ENCODE measurements at places on chromosomes 2 and 18.

DNA sequence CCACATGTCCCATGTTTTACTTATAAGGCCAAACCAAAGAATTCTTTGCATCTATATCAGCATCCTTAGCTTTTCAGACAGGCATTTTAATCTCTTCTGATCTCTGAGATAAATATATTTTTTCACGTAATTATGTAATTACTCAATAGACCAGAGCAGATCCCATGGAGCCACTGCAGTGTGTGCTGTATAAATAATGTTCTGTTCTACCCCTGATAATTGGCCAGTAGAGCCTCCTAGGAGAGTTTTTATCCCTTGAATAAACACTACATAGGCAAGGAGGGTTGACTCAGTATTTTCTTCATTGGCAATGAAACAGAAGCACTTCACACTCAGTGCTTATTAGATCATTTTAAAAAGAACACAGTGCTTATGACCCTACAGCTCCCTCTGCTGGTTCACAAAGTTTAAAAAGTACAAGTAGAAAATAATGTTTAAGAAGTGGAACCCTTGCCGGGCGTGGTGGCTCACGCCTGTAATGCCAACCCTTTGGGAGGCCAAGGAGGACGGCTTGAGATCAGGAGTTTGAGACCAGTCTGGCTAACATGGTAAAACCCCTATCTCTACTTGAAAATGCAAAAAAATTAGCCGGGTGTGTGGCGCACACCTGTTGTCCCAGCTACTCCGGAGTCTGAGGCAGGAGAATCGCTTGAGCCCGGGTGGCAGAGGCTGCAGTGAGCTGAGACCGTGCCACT lies 91.9 kb downstream of the PPP1R1C start:
- DNase-seq = peak; percentile 99

DNA sequence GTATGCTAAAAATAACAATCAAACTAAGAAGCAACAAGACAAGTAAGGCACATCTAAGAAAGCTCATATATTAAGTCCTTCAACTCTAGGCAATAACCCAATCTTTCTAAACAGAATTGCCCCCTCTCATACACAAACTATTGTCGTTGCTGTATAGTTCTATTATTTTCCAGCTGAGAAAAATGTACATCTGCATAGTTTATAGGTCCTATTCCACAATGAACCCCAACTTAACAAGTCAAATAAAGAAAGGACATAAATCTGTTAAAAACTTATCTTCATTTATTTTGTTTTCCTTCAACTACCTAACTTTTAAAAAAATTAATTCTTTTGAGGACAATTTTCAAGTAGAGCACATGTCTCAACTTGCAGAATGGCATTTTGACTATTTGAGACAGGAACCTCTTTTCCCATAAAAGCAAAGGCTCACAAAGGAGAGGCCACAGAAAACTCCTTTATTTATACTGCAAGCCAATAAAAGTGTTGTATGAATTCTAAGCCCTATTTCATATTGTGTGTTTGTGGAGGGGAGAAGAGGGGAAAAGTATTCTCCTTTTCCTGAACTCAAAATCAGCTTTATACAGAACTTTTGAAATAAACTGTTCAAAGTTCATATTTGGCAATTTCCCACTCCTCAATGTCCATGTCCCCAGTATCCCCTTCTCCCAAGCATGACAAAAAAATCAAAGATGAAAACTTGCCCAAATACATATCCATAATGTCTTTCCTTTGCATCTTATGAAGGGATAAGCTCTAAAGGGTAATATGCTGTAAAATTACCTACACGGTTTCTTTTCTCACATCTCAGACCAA lies 37.4 kb downstream of the RTN4 start:
- no peak for DNase-seq

GRCh38 chr2:233852056-233852455 lies 2.3 kb downstream of the HJURP start:
- DNase-seq = no peak

DNA sequence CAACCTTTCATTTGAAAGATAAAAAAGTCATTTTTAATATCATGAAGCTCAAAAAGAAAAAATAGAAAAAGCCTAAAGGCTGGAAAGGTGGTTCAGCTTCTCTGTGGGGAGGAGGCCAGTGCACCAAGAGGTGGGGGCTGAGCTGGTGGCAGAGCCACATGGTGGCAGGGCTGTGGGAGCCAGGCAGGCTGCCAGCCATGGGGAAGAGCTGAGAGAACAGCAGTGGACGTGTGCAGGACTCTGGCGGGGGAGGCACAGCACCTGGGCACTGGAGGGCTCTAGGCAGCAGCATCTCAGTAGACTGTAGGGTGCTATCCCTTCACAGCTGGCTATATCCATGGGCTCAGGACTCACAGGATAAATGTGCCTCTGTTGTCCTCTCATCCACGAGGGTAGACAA lies 47.8 kb downstream of the STK25 start:
- DNase-seq = no peak

GRCh38 chr2:233974530-233975071 lies 57.4 kb downstream of the TRPM8 start:
- DNase-seq = peak; percentile 2

GRCh38 chr18:46398005-46398404 lies 259.0 kb downstream of the LOXHD1 start:
- DNase-seq = no peak

- DNase-seq = no peak
Measured at GRCh38 chr2:101972621-101973434, 18.9 kb upstream of the IL1R2 start.

- DNase-seq = no peak
Measured at GRCh38 chr2:224196810-224197209, 157.7 kb upstream of the SERPINE2 start.

- DNase-seq = no peak
Measured at GRCh38 chr2:1047485-1047884, 96.8 kb downstream of the SNTG2 start.

- DNase-seq = no peak
Measured at GRCh38 chr18:58338141-58338540, 290.8 kb downstream of the ALPK2 start.

All from NCI-H1436 treated with DMSO at 0.1 percent for 48 hours (cell line).